B cell (primary cell): ENCODE measurements at places on chromosomes 1 and 21. TPM values are rescaled to one million over a fixed set of nuclear protein-coding genes. Genes with fewer than 3 reads are reported as not detected.

The C2CD4D gene
- total RNA-seq: not detected in 2 replicates

The MPC2 gene
- 17.5 and 24.4 TPM in 2 replicates for total RNA-seq

The PPM1J gene
- total RNA-seq: 1.7 and 2.1 TPM in 2 replicates

The SLC25A34 gene
- 5.4 and 7.0 TPM in 2 replicates for total RNA-seq

The PCSK9 gene
- not detected in 2 replicates for total RNA-seq

The TP73 gene
- 1.2 and 2.0 TPM in 2 replicates for total RNA-seq

The PIGP gene
- total RNA-seq: 21.7 and 22.7 TPM in 2 replicates

The TTC24 gene
- total RNA-seq: 26.6 and 29.8 TPM in 2 replicates

The C4BPA gene
- not detected in 2 replicates for total RNA-seq

The CPT2 gene
- total RNA-seq: 16.7 and 19.8 TPM in 2 replicates

DNA sequence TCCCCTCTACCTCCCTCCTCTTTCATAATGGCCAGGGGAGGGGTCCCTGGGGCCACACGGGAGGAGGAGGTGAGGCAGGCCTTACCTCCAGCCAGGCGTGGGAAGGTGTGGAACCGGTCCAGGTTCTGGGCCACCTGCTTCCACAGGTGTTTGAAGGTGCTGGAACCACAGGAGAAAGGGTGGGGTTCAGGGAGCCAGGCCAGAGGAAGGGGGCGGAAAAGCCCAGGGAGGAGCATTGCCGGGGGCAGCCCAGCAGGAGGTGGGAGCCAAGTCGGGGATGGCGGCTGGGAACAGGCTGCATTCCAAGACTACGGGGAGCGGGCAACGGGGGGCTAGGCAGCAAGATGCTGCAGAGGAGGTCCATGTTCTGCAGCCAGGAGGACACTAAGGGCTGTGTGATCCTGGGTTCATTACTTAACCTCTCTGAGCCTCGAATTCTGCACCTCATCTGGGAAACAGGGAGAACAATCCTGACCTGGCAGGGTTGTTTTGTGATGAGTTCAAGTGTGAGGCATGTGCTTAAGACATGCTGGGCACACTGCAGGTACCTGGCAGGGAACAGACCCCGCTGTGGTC, 19.8 kb upstream of the TAS1R2 start:
- no peak for DNase-seq

- DNase-seq: no peak
Measured at GRCh38 chr1:248778906-248779305, 23.3 kb upstream of the LYPD8 start.

- DNase-seq: no peak
Measured at GRCh38 chr21:30953605-30954004, 72.2 kb upstream of the KRTAP11-1 start.

GRCh38 chr21:37546949-37547614, 180.5 kb downstream of the DYRK1A start:
- DNase-seq: no peak

GRCh38 chr1:244836584-244836983, 1.1 kb downstream of the COX20 start:
- DNase-seq: no peak

DNA sequence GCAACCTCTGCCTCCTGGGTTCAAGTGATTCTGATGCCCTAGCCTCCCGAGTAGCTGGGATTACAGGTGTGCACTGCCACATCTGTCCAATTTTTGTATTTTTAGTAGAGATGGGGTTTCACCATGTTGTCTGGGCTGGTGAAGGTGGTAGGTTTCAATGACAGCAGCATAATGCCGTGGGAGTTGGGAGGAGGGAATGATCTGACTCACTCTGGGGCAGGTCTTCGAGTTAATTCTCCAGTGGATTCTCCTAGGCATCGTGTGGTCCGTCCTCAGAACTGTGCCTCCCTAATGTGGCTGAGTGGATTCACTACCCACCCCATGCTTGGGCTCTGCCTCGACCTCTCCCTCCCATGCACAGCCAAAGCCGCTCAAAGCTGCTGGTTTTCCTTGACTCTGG, 1.7 kb upstream of the GPR37L1 start:
- no peak for DNase-seq

GRCh38 chr1:10509809-10510509, 35.2 kb downstream of the PEX14 start:
- DNase-seq: no peak

DNA sequence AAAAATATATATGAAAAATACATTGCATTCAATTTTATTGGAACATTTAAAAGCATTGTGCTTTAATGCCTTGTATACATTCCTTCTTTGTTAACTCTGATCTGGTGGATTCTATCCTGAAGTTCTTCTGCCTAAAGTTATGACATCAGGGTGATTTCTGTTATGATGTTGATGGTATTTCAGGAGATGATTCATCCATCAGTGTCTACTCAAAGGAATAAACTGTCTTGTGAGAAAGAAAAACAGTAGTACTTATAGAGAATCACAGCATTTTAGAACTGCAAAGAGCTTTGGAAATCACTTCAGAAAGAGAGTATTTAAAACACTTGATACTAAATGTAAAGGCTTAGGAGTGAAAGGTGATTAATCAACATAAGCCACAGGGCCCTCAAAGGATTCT, 155.7 kb downstream of the PTPRC start:
- DNase-seq: no peak

GRCh38 chr21:44892536-44893277, 19.2 kb upstream of the PTTG1IP start:
- peak; percentile 82 for DNase-seq

DNA sequence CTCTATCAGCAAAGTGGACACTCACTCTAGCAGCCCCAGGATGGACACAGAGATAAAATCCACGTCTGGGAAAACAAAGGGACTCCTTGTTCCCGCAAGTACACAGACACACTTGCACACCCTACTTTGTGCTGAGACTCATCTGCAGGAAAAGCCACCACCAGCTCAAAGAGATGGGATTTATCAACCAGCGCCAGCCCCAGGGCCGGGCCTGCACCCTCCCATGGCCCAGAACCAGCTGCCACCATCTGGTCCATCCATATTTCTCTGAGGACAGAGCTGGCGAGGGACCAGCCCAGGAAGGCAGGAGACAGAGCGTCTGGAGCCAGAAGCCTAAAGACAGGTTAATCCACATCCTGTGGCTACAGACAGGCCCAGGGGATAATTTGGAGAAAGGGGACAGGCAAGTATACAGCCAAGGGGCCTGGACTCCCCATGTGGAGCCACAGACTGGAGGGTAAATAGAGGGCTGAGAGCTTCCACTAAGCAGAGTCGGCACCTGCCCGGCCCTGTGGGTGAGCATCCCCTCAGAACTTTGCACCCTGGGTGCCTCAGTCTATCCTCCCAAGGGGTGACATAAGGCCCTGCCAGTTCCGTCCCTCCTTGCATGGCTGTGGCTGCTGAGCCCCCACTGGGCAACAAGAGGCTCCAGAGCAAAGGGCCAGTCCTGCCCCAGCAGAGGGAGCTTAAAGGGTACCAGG, 233.9 kb downstream of the PTPRU start:
- no peak for DNase-seq

- no peak for DNase-seq
Measured at GRCh38 chr1:20948101-20948500, 161.0 kb upstream of the HP1BP3 start.

- no peak for DNase-seq
Measured at GRCh38 chr1:203174324-203174985, 1.2 kb downstream of the MYBPH start.

- no peak for DNase-seq
Measured at GRCh38 chr1:212561501-212561931, 47.0 kb upstream of the ATF3 start.

DNA sequence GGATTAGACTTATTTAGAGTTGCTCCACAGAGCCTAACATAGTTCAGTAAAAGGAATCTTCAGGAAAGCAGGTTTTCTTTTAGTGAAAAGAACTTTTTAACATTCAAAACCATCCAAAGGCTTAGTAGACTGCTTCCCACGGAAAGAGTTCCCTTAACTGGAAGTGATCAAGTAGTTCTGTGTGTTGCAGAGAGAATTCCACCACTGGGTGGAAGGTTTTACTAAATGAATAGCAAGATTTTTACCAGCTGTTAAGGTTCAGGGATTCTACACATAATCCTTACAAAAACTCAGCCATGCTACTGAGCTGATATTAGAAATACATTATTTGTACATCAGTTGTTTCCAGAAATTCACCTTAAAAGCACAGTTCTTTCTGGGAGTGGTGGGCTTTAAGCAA, 119.7 kb downstream of the GDAP2 start:
- no peak for DNase-seq
